ENCODE measurements at places on chromosomes 12 and 14.
A peak's percentile ranks its signal among the peaks of the same experiment; 100 is the strongest.

- DNase-seq: no peak
These were observed 1327.5 kb upstream of the FLRT2 start for GRCh38 chr14:84202486-84202885.

DNA sequence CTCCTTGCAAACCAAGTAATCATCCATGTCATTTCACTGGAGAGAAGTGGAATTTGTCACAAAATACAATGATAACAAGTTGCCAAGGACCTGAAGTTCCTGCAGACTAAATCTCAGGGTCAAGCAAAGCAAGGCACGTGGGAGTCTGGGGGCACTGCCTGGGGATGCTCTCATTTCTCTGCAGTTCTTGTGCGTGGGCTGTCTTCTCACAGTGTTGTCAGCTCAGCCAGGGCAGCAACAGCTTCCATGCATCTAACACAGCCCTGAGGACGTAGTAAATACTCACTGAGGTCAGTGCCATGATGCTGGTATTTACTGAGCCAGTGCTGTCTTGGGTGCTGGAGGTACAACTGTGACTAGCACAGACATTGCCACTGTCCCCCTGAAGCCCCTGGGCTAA is 62.9 kb upstream of the CMKLR1 start:
- no peak for DNase-seq

DNA sequence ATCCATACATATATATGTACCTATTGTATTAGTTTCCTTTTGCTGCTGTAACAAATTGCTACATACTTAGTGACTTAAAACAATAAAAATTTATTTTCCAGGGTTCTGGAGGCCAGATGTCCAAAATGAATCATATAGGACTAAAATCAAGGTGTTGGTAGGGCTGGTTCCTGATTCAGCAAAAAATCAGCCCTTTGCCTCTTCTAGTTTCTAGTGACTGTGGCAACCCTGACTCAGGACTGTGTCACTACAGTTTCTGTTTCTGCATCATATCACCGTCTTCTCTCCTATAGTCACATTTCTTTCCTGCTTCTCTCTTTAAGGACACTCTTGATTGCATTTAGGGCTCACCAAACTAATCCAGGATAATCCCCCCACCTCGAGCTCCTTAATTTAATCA is 386.3 kb upstream of the TBX3 start:
- no peak for DNase-seq

GRCh38 chr12:61871485-61871810 is 388.8 kb upstream of the USP15 start:
- DNase-seq: no peak

- DNase-seq: no peak
These were observed 9.7 kb downstream of the P2RX7 start for GRCh38 chr12:121142171-121142950.

DNA sequence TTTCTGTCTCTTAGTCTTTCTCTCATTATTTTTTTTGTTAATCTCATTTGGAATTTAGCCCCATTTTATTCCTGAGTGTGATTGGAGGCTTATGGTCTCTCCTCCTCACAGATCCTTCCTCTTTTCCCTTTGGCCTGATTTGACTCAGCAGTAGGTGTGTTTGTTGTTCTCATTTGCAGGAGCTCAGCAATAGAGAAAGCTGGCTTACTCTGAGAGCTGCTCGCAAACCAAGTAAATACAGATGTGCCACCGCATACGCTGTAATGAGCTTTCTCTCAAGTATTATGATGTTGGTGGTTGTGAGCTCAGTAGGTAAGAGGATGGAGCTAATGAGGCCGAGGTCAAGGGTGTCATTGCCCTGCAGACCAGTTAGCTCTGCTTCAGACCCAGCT is 206.5 kb downstream of the ETV6 start:
- peak; percentile 48 for DNase-seq

DNA sequence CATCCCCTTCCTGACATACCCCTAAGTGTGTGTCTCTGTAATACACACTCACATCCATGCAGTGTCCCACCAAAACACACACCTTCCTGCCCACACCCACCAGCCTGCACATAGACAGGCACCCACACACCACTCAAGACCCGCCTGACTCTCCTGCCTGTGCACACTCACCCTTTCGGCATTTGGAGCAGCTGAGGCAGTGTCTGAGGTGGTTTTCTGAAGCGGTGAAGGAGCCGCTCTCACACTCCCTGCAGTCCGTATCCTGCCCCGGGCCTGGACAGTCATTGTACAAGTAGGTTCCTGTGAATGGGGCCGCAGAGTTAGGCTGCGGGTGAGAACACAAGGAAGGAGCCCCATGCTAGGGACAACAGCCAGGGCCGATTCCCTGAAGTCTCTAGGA is 8.3 kb downstream of the TNFRSF1A start:
- DNase-seq: no peak

DNA sequence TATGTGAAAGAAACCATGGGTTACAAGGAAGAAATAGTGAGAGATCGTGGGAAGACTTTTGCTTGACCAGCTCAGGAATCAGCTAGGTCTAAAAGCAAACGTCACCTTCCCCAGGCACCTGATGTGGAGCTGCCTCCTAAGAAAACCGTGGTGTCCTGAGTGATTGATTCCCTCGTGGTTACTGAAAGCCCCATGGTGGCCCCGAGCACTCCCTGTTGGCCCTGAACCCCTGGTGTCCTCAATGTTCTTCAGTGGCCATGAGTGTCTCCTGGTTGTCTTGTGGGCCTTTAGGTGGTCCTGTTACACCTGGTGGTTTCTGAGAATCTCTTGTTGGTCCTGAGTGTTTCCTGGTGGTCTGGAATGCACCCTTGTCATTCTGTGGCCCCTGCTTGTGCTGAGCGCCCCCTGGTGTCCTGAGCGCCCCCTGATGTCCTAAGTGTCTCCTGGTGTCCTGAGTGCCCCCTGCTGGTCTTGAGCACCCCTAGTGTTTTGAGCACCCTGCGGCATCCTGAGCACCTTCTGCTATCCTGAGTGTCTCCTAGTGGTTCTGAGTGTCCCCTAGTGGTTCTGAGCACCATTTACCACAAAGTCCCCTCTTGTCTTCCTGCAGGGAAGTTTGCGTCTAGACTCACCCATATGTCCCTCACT is 518.7 kb downstream of the TMEM121 start:
- DNase-seq: peak; percentile 35

GRCh38 chr14:89351516-89352404 is 65.3 kb downstream of the FOXN3 start:
- DNase-seq: peak; percentile 47

DNA sequence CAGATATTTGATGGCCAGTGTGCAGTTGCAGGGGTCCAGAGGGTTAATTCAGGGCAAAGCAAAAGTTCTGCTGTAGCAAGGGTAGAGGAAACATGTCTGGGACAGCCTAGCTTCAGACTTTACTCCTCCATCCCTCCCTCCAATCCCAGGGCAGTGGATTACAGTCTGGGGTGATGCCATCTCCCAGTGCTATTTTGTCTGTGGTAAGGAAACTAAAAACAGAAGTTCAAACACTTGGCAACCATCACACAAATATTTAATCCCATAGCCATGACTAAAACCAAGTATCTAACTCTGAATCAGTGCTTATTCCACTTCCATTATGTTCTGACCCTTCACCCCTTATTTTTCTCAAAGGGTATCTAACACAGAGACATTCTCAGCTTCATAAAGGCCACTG is 61.8 kb downstream of the PIK3C2G start:
- DNase-seq: no peak

- no peak for DNase-seq
These were observed 518.6 kb downstream of the VRK1 start for GRCh38 chr14:97315790-97316189.

DNA sequence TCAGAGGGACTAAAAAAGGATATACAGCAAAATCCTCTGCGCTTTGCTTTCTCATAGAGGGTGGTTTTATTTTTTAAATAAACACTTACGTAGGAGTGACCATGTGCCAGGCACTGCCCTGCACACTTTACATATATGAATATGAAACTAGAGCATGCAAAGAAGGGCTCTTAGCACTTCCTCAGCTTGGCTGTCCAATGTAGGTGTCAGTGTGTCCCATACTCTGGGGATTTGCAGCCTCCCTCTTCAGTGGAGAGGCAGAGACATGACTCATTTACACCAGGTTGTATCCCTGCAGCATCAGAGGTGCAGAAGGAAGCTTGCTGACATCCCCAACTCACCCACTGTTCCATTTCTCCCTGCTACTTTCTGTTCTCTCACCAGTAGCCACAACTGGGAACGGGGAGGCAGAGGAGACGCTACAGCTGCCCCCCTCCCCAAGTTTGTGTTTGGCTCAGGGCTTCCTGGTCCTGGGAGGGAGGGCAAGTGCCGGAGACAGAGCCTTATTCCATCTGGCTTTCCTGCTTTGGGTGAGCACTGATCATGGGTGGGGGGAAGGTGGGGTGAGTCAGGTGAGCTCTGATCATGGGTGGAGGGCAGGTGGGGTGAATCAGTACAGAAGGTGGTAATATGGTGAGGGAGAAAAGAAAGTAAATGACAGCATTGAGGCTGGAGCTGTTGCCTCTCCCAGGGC is 4.9 kb upstream of the KRT5 start:
- no peak for DNase-seq

- no peak for DNase-seq
These were observed 12.1 kb upstream of the LRP6 start for GRCh38 chr12:12278899-12279298.

GRCh38 chr12:11565752-11566151 is 83.7 kb upstream of the ETV6 start:
- no peak for DNase-seq

- no peak for DNase-seq
These were observed 30.6 kb downstream of the NGB start for GRCh38 chr14:77240336-77240915.

GRCh38 chr14:20714593-20715250 is 26.2 kb downstream of the ANG start:
- no peak for DNase-seq

All from GM13977 (cell line).